ENCODE measurements at places on chromosomes 3 and 15. TPM values are rescaled to one million over a fixed set of nuclear protein-coding genes. Genes with fewer than 3 reads are reported as not detected.

Gene LACTB
- 19.8 TPM for total RNA-seq

GRCh38 chr3:141738891-141739363, 829 bp downstream of the RNF7 start:
- peaks cover 23% of the 10 kb centered on the region for H3K4me1 ChIP-seq
- no peaks in the 10 kb centered on the region for H3K36me3 ChIP-seq
- no peak for DNase-seq
- no peaks in the 10 kb centered on the region for H3K27me3 ChIP-seq

DNA sequence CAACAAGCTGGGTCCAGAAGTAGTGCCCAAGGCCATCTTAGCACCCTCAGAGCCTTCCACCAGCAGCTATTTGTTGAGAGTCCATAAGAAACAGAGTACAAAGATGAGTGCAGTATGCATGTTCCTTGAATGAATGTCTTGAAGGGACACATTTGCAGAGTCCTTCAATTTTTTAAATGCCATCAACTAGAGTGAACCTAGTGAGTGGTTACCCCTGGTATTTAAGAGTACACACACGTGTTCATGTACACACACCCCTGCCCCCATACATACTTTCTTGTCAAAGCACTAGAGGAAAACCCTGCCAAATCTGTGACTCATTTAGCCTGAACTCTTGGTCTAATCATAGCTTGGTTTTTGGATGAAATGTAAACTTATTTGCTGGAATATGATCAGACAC, 84.5 kb upstream of the GALNT15 start:
- no peak for DNase-seq
- no peaks in the 10 kb centered on the region for H3K4me1 ChIP-seq
- H3K27me3 ChIP-seq, result no peaks in the 10 kb centered on the region
- no peaks in the 10 kb centered on the region for H3K36me3 ChIP-seq
- H3K27ac ChIP-seq, result no peak overlapping the region
- no peak overlapping the region for H3K4me3 ChIP-seq

GRCh38 chr3:101690972-101691371, 4.5 kb upstream of the RPL24 start:
- no peak overlapping the region for H3K27ac ChIP-seq
- no peaks in the 10 kb centered on the region for H3K36me3 ChIP-seq
- DNase-seq, result no peak
- no peak overlapping the region for H3K4me3 ChIP-seq

Gene GOLGA8T
- total RNA-seq, result not detected

DNA sequence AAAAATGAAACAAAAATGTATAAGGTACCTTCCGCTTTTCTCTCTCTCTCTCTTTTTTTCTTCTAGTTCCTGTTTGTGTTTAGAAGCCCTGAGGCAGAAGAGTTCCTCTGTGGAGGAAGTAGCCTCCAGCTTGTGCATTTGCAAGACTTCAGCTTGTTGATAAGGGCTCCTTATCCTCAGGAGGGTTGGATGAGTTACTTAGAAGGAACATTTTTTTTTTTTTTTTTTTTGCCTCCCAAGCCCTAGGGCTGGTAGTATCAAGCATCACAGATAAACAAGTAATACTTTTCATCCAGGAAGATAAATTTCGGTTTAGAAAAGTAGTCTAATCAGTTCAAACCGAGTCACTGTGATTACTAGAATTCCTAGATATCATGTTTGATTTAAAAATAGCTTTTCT, 91.0 kb upstream of the CBLB start:
- no peak overlapping the region for H3K4me3 ChIP-seq
- no peak for DNase-seq

- H3K27me3 ChIP-seq, result no peaks in the 10 kb centered on the region
- H3K27ac ChIP-seq, result no peak overlapping the region
- no peaks in the 10 kb centered on the region for H3K4me1 ChIP-seq
- no peak for DNase-seq
These were observed 37.6 kb downstream of the SCN5A start for GRCh38 chr3:38611866-38612265.

GRCh38 chr3:52848617-52849016, 13.8 kb upstream of the MUSTN1 start:
- H3K27me3 ChIP-seq, result no peaks in the 10 kb centered on the region
- H3K4me3 ChIP-seq, result no peak overlapping the region
- no peak for DNase-seq
- H3K27ac ChIP-seq, result peak overlapping the region; percentile 33

Gene FAM3D
- total RNA-seq, result 395 TPM

DNA sequence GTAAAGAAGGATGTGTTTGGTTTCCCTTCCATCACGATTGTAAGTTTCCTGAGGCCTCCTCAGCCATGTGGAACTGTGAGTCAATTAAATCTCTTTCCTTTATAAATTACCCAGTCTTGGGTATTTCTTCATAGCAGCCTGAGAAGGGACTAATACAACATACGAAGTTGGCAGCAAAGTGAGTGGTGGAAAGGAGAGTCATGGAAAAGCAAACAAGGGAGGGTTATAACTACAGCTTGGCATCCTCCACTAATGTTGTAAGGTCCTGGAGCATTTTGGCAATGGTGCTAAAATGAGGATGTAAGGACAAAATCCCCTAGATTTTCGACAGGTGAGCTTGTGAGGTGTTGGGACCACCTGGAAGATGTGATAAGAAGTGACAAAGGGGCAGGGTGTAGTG, 5.8 kb upstream of the TMEM41A start:
- no peak overlapping the region for H3K27ac ChIP-seq
- no peak for DNase-seq
- peaks cover 9% of the 10 kb centered on the region for H3K36me3 ChIP-seq
- no peaks in the 10 kb centered on the region for H3K27me3 ChIP-seq
- H3K4me3 ChIP-seq, result no peak overlapping the region
- peaks cover 10% of the 10 kb centered on the region for H3K4me1 ChIP-seq

DNA sequence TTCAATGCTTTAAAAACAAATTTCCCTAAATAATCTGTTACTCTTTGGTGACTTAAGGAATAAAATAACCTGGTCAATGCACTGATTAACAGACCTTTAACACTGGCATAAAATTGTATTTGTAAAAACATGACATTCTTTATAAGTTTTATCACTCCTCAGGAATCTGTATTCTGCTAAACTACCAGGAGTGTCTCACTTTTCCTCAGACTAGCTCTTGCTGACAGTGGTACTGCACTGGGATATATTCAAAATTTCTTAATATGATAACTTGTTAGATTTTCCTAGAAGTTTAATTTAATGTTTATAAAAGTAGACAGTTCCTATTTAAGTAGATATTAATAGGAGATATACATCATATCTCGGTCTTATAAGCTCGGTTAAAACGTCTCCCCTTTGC, 363.4 kb upstream of the ARHGEF26 start:
- H3K4me1 ChIP-seq, result peaks cover 6% of the 10 kb centered on the region
- H3K27me3 ChIP-seq, result no peaks in the 10 kb centered on the region
- no peaks in the 10 kb centered on the region for H3K36me3 ChIP-seq

DNA sequence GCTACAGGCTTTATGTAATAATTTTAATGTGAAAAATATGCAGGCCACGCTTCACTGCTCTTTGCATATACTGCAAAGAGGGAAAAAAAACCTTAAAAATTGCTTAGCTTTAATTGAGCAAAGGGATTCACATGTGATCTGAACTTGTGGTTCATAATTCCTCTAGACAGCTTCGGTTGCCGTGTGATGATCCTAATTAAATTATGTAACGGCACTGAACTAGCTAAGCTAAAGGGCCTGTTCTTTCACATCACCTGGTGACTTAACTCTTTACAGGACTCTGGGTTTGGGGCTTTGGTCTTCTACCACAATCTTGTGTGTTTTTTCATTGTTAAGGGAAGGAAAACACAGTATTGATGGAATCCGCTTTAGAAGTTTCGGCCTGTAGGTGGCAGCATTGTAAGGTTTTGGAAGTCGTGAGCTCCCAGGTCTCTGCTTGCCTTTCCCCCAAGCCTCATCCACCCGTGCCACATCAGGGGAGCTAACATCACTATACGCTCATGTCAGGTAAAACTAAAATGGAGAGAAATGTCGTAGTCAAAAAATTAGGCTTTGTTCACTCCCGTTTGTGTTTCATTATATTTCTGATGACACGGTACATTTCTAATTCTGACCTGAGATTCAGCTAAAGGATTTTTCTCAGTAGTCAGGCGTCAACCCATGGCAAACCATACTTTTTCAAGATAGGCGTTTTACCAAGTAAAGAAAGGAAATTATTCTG, 205.6 kb upstream of the DPH6 start:
- no peak overlapping the region for H3K4me3 ChIP-seq
- no peaks in the 10 kb centered on the region for H3K36me3 ChIP-seq
- no peak overlapping the region for H3K27ac ChIP-seq
- H3K27me3 ChIP-seq, result no peaks in the 10 kb centered on the region

GRCh38 chr3:183554377-183554776, 1.1 kb downstream of the KLHL6 start:
- H3K4me1 ChIP-seq, result no peaks in the 10 kb centered on the region
- DNase-seq, result no peak
- H3K4me3 ChIP-seq, result peak overlapping the region; percentile 11
- H3K27ac ChIP-seq, result peak overlapping the region; percentile 68
- H3K36me3 ChIP-seq, result no peaks in the 10 kb centered on the region

DNA sequence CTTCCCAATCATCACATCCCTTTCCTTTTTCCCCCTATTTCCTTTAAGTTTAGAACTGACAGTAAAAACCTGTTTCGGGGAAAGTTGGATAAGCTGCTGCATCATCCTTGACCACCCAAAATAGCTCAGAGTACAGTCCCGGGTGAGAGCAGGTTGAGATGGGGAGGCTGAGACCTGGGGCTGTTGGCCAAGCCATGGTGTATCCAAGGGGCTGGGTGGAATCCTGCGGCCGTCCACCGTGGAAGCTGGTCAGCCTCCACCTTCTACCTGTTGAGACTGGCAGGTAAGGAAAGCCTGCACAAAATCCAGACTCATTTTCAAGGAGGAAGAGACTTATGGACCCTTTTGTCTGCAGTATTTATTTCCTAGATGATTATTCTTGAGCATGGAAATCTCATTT, 128.2 kb upstream of the PLXNA1 start:
- no peak for DNase-seq
- H3K27ac ChIP-seq, result no peak overlapping the region
- H3K36me3 ChIP-seq, result no peaks in the 10 kb centered on the region
- no peak overlapping the region for H3K4me3 ChIP-seq

DNA sequence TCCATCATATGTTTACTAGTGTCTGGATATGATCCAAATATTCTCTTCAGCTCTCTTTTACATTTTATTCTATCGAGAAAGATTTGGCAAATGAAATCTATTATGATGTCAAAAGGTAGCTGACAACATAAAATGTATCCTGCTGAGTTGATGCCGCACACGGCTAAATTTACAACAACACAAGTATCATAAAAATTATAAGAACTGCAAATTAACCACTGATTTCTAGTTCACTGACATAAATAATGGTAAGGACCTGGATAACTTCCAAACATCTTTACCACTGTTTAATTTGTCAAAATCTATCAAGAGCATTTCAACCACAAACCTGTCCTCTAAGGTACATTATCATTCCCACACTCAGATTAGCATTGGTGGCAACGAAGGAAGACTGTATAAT, 244.5 kb downstream of the FOXP1 start:
- H3K27ac ChIP-seq, result no peak overlapping the region
- H3K4me1 ChIP-seq, result no peaks in the 10 kb centered on the region
- no peaks in the 10 kb centered on the region for H3K27me3 ChIP-seq
- H3K36me3 ChIP-seq, result no peaks in the 10 kb centered on the region
- DNase-seq, result no peak
- H3K4me3 ChIP-seq, result no peak overlapping the region

GRCh38 chr3:43294975-43295374, 8.6 kb downstream of the SNRK start:
- no peak overlapping the region for H3K27ac ChIP-seq
- H3K27me3 ChIP-seq, result no peaks in the 10 kb centered on the region
- DNase-seq, result no peak
- H3K36me3 ChIP-seq, result no peaks in the 10 kb centered on the region

DNA sequence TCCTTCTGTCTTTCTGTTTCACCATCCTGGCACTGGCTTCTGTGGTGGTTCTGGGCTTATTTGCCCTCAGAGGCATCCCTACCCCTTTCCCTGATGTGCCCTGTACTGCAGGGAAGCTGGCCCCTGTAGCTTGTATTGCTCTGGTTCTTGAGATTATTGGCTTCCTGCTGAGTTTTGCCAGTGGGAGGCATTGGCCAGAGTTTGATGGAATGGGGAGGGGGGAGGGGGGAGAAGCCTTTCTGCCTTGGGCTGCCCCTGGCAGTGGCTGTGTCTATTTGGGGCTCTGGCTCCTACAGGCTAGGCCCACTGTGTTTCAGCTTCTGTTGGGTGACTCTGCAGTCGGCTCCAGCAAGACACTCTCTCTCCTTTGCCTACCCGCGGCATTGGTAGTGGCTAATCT, 41.6 kb upstream of the SEMA6D start:
- no peaks in the 10 kb centered on the region for H3K27me3 ChIP-seq
- H3K4me1 ChIP-seq, result no peaks in the 10 kb centered on the region
- H3K4me3 ChIP-seq, result no peak overlapping the region
- no peaks in the 10 kb centered on the region for H3K36me3 ChIP-seq
- no peak overlapping the region for H3K27ac ChIP-seq

DNA sequence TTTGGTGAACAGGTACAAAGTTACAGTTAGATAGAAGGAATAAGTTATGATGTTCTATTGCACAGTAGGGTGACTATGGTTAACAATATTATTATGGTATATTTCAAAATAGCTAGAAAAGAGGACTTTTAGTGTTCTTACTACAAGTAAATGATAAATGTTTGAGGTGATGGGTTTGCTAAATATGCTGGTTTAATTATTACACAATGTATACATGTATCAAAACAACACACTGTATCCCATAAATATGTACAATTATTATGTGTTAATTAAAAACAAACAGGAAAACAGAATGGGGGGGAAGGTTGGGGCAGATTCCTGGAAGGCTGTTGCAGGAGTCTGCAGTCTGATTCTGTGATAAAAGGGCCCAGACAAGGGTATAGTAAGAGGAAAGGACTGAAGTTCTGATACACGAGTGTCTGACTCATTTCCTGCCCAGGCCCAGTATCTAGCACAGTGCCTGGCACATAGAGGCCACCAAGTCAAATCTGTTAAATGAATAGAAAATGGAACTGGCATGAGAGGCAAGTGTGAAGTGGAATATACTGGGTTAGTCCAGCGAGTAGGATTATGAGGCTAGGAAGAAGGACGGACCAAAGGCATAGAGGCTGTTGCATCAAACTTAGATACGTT, 7.2 kb upstream of the ENTPD3 start:
- no peak overlapping the region for H3K4me3 ChIP-seq
- no peaks in the 10 kb centered on the region for H3K27me3 ChIP-seq
- H3K4me1 ChIP-seq, result no peaks in the 10 kb centered on the region
- no peaks in the 10 kb centered on the region for H3K36me3 ChIP-seq
- H3K27ac ChIP-seq, result no peak overlapping the region

GRCh38 chr3:59817511-59817910, 767.7 kb upstream of the CFAP20DC start:
- H3K4me1 ChIP-seq, result peaks cover 9% of the 10 kb centered on the region
- DNase-seq, result no peak
- peak overlapping the region; percentile 5 for H3K27ac ChIP-seq
- no peaks in the 10 kb centered on the region for H3K36me3 ChIP-seq
- no peaks in the 10 kb centered on the region for H3K27me3 ChIP-seq
- no peak overlapping the region for H3K4me3 ChIP-seq

Measured in transverse colon (tissue), 4 donors.